ENCODE measurements at places on chromosomes 5 and 9.

DNA sequence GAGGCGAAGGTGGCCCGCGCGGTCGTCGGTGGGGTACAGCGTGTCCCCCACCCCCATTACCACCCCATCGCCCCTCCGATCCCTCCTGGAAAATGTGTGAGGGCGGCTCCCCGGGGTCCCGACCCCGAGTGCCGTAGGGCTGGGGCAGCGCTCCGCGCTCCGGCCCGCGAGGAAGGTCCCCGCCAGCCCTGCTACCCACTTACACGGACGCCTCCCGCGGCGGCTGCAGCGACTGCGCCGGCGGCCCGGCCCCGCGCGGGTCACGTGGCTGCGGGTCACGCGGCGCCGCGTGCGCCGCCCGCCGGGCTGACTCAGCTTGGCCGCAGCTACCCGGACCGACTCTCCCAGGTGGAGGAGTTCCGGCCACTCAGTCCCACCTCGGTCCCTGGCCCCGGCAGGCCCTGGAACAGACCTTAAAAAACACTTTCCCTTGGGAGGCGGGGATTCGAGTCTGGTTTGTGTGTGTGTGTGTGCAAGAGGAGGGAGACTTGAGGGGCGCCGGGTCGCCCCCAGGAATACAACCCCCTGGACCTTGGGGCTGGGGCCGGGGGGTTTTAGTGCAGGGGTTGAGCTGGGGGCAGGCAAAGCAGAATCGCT, at the start of gene GNPDA1:
GNPDA1 (minus strand) TSS at position 236 of the 597 bp plus-strand sequence. CDS start 992 bp downstream, outside the sequence.
- DNase-seq, result peak; percentile 54

GRCh38 chr9:78549711-78550110, 252.8 kb downstream of the PSAT1 start:
- no peak for DNase-seq

GRCh38 chr9:135589596-135590485, 28.3 kb downstream of the PAEP start:
- DNase-seq, result no peak

GRCh38 chr5:146669656-146670055, 153.7 kb upstream of the GPR151 start:
- DNase-seq, result no peak

- no peak for DNase-seq
Measured at GRCh38 chr9:73577848-73578247, 426.2 kb downstream of the ANXA1 start.

- DNase-seq, result no peak
Measured at GRCh38 chr5:135072387-135073281, 38.6 kb upstream of the PITX1 start.

- DNase-seq, result no peak
Measured at GRCh38 chr9:125008599-125008998, 67.7 kb upstream of the GOLGA1 start.

- no peak for DNase-seq
Measured at GRCh38 chr5:90410178-90410762, 714 bp upstream of the CETN3 start.

GRCh38 chr5:58317009-58317408, 142.9 kb downstream of the PLK2 start:
- no peak for DNase-seq

GRCh38 chr5:67047160-67047559, 149.4 kb downstream of the CD180 start:
- no peak for DNase-seq

GRCh38 chr9:15300218-15300617, 6.8 kb downstream of the TTC39B start:
- DNase-seq, result no peak

DNA sequence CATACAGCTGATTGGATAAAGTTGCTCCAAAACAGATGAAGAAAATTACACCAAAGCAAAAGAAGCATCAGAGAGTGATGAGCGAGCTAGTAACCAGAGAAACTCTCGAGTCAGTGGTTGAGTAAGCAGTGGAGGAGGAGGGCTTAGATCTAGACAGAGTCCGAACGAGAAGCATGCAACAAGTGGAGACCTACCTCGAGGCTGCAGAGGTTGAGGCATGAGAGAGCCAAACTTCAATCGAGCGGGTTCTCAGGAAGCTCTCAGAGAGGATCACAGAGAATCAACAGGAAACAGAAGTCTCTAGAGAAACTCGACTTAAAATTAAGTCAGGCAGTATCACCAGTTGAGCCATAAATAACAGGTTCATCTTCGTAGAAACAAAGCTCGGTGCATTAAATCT, 6.1 kb downstream of the RUSC2 start:
- no peak for DNase-seq

DNA sequence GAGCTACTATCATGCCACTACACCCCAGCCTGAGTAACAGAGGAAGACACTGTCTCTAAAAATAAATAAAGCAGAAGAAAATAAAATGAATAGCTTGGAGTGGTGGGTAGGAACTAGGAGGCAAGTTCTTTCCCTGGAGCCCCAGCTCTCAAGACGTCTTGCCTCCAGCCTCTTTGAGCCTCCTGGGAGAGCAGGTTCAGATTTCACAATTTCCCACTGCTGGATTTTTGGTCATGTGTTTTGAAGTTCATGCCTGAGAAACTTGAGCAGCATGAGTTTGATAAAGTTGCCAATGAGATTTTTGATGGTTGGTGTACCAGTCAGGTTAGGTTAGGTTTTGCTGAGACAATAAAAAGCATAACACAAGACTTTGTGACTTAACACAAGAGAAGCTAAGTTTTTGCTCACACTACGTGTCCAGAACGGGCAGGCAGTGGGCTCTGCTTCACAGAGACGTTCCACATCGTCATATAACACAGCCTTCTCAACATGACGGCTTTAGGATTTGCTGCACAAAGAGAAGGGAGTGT, 4.1 kb upstream of the CCDC69 start:
- no peak for DNase-seq

- no peak for DNase-seq
Measured at GRCh38 chr9:114666851-114667250, 9.2 kb upstream of the TEX53 start.

Data from T1000 (cell line).